Mesenchymal stem cell (in vitro differentiated cells and primary cell): ENCODE measurements at places on chromosomes 6 and 20.

DNA sequence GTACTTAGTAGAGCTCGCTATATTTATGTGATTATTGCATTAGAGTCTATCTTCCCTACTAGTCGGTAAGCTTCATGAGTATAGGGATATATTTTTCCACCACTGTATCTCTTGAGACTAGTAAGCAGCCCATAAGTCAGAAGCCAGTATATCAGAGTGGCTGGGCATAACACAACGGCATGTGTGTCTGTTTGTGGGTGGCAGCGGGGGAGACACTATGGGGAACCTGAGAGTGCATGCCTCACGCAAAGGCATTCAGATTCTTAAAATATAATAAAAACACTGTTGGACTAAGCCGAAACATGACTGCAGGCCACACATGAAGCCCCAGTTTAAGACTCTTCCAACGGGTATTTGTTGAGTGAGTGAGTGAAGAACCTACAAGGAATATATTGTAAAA is 8.0 kb downstream of the KCNS1 start:
- H3K27ac ChIP-seq = no peak overlapping the region
- peaks cover 7% of the 10 kb centered on the region for H3K36me3 ChIP-seq
- peaks cover 3% of the 10 kb centered on the region for H3K4me1 ChIP-seq
- DNase-seq = no peak

DNA sequence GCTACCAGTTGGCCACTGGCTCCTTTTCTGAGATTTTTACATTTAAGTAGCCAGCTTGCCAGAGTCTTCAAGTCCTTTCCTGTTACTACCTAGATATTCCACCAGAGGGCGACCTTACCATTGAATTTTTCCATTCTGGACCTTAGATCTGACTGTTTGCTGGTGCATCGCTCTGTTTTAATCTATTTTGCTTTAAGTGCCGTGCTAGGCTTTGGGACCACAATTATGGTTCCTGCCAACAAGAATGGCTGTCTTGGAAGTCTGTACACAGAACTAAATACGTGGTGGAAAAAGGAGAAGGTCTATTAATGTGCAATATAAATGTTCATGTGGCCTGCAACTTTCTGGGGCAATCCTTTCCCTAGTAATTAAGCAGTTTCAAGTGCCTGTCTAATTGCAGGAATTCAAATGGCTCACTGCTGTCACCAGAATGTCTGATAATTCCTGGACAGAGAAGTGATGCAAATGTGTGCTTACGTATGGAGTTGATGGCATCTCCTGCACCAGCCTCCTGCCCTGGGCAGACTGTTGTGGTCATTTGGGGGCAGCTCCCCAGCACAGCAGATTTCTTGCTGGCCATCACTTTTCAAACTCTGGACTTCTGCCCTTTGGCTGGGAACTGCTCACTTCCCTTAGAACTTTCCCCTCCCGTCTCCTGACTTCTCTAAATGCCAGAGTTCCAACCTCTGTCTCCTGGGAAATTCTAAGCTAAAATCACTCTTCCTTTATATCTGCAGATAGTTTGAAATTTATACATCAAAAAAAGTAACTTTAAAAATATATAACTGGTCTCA is 5.6 kb upstream of the HLA-DOA start:
- H3K4me1 ChIP-seq = no peaks in the 10 kb centered on the region
- H3K4me3 ChIP-seq = no peak overlapping the region
- H3K27me3 ChIP-seq = peaks cover 26% of the 10 kb centered on the region
- DNase-seq = peak; percentile 85
- H3K36me3 ChIP-seq = no peaks in the 10 kb centered on the region

GRCh38 chr6:166581091-166581511 is 5.4 kb downstream of the RAMACL start:
- no peaks in the 10 kb centered on the region for H3K27me3 ChIP-seq
- peaks cover 9% of the 10 kb centered on the region for H3K4me1 ChIP-seq
- no peaks in the 10 kb centered on the region for H3K36me3 ChIP-seq
- H3K27ac ChIP-seq = no peak overlapping the region
- no peak overlapping the region for H3K4me3 ChIP-seq

DNA sequence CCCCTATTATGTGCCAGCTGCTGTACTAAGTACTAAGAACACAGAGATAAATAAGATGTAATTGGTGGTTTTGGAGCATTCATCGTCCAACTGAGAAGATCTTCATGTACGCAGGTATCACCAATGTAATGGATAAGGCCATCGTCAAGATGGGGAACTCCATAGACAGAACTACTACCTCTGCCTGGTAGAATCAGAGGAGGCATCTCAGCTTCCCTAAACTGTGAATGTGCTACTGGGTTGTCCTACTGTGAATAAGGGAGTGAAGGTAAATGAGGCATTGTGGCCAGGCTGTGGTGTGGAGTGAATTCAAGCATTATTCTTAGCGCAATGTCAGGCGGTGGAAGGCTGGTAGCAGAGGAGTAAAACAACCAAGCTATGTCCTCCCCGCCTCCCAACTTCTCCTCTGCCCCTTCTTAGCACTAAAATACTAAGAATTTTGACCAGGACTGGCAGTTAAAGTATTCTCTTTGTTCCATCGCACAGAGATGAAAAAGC is 68.2 kb downstream of the TBC1D7 start:
- H3K36me3 ChIP-seq = no peaks in the 10 kb centered on the region
- H3K4me3 ChIP-seq = no peak overlapping the region
- H3K4me1 ChIP-seq = peaks cover 6% of the 10 kb centered on the region

- H3K36me3 ChIP-seq = no peaks in the 10 kb centered on the region
- DNase-seq = no peak
- H3K27ac ChIP-seq = no peak overlapping the region
Measured at GRCh38 chr20:57835588-57836455, 126.0 kb upstream of the PMEPA1 start.

- no peak overlapping the region for H3K4me3 ChIP-seq
- H3K27ac ChIP-seq = no peak overlapping the region
- H3K4me1 ChIP-seq = peaks cover 1% of the 10 kb centered on the region
- no peaks in the 10 kb centered on the region for H3K27me3 ChIP-seq
Measured at GRCh38 chr6:116354236-116354635, 16.5 kb upstream of the DSE start.

DNA sequence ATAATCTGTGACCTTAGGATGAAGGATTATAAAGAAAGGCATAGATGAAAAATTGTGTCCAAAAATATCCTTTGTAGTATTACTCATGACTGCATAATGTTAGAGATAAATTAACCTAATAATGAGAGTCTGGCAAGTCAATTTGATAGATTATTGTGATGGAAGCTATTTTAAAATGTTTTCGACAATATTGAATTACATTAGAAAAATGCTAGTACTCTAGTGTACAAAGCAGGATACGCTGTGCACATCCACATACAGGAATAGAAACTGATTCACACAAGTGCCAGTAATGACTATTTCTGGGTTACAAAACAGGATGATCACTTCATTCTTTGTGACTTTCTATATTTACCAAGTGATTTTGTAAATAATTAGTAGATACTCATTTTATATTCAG is 3.3 kb downstream of the SLC17A2 start:
- H3K27me3 ChIP-seq = no peaks in the 10 kb centered on the region
- no peaks in the 10 kb centered on the region for H3K4me1 ChIP-seq
- H3K27ac ChIP-seq = no peak overlapping the region
- no peaks in the 10 kb centered on the region for H3K36me3 ChIP-seq
- no peak for DNase-seq

GRCh38 chr6:67908379-67908778 is 726.7 kb upstream of the ADGRB3 start:
- no peaks in the 10 kb centered on the region for H3K36me3 ChIP-seq
- H3K27ac ChIP-seq = no peak overlapping the region
- no peak for DNase-seq
- H3K27me3 ChIP-seq = no peaks in the 10 kb centered on the region
- H3K4me1 ChIP-seq = no peaks in the 10 kb centered on the region

DNA sequence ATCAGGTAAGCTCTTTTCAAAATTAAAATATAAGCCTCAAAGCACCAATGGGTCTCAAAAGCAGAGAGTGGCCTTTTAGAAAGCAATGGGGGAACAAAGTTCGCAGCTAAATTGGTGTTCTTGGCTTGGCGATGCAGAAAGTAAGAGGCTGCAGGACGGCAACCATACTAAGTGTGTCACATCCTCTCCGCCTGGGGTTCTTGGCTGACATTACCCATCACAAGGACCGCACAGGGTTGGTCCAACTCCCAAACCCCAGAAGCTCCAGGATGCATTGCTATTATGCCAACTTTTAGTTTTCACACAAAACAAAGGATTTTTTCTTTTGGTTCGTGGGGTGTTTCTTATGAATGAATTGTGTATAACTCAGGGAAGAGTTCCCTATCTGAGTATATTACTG is 124.8 kb downstream of the PRKN start:
- no peaks in the 10 kb centered on the region for H3K4me1 ChIP-seq
- H3K4me3 ChIP-seq = no peak overlapping the region
- no peaks in the 10 kb centered on the region for H3K36me3 ChIP-seq
- H3K27me3 ChIP-seq = no peaks in the 10 kb centered on the region

DNA sequence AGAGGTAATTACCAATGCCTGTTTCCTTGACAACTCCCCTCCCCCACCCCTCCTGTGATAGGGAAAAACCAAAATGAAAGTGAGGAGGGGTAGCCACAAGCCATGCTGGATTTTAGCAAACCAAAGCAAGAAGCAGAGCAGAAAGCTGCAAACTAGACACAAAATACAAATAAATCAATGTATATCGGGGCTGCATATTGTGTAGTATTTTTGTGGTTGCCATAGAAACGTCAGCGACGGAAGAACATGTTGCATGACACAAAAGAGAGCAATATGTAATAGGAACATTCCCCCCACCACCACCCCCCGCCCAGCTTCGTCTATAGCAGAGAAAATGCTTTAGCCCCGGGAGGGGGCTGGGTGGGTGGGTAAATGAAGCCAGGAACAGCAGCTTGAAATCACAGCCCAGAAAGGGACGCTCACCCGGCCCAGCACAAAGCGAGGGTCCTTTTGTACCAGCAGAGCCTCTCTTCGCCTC is 548 bp downstream of the AGPAT4 start:
- peaks cover 5% of the 10 kb centered on the region for H3K4me1 ChIP-seq
- H3K4me3 ChIP-seq = peak overlapping the region; percentile 96
- H3K27ac ChIP-seq = no peak overlapping the region

- H3K4me1 ChIP-seq = no peaks in the 10 kb centered on the region
- H3K36me3 ChIP-seq = peaks cover 20% of the 10 kb centered on the region
- no peak overlapping the region for H3K27ac ChIP-seq
Measured at GRCh38 chr6:56594699-56595098, 48.0 kb downstream of the DST start.

GRCh38 chr20:62382306-62383198 is 4.4 kb upstream of the RPS21 start:
- H3K36me3 ChIP-seq = peaks cover 17% of the 10 kb centered on the region
- peaks cover 33% of the 10 kb centered on the region for H3K4me1 ChIP-seq
- H3K4me3 ChIP-seq = no peak overlapping the region

DNA sequence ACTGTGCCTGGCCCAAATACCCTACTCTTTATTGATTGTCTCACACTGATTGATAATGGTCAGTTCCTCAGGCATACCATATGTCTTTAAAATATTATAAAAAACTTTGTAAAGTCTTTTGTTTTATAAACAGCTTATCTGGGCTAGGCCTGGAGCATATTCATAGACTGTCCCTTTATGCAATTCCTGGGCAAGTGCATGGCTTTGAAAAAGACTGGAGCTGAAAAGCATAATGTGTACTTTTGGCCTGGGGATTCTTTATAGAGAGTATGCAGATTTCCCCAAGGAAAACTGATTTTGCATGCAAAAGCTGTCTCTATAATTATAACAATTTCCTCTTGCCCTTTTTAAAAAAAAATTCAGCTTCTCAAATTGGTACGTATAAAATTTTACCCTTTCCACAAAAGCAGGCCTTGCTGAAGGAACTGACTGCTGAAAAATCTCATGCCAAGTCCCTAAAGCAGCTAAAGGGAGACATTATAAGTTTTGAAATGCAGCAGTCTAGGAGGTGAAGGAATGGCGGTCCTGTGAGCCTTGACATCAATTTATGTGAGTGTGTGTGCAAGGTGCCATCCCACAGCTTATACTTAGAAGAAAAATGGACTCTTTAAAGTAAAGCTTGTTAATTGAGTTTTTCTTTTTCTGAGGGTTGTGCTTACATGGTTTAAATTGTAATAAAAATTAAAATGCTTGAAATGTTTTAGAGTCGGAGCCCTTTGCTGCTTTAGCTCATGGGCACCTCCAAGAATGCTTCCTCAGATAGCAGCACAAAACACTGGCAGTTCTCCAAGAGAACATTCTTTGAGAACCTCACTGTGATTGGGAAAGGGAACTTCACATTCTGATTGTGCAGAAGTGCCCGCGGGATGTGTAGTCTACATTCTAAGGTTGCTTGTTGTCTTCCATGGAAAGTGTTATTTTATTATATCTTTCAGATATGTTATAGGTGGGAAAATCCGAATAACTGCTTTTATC is 43.9 kb downstream of the PLCB4 start:
- peaks cover 2% of the 10 kb centered on the region for H3K36me3 ChIP-seq
- DNase-seq = peak; percentile 41

DNA sequence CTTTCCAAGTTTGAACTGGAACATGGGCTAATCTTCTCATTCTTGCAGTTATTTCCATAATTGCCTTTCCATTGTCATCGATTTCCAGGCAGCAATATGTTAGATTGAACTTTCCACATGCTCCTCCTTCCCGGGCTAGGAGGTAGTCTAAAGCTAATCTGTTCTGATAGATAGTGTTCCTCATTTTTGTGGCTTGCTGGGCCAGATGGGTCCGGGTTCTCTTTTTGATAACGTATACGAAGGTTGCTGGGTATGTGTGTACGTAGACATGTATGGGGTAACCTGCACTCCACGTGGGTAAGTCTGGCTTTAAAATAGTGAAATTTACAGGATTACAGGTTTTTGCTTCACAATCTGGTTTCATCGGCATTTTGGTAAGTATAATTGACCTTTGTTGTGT is 14.0 kb upstream of the GMPR start:
- no peaks in the 10 kb centered on the region for H3K36me3 ChIP-seq
- no peak overlapping the region for H3K27ac ChIP-seq
- DNase-seq = no peak
- H3K4me3 ChIP-seq = no peak overlapping the region
- peaks cover 2% of the 10 kb centered on the region for H3K4me1 ChIP-seq

GRCh38 chr20:33211817-33212424 is 5.2 kb upstream of the BPIFA3 start:
- peaks cover 3% of the 10 kb centered on the region for H3K4me1 ChIP-seq
- H3K27me3 ChIP-seq = peaks cover 22% of the 10 kb centered on the region
- no peaks in the 10 kb centered on the region for H3K36me3 ChIP-seq
- H3K27ac ChIP-seq = no peak overlapping the region
- H3K4me3 ChIP-seq = no peak overlapping the region

- H3K27me3 ChIP-seq = no peaks in the 10 kb centered on the region
- H3K36me3 ChIP-seq = no peaks in the 10 kb centered on the region
Measured at GRCh38 chr6:164007881-164008280, 593.4 kb downstream of the QKI start.

DNA sequence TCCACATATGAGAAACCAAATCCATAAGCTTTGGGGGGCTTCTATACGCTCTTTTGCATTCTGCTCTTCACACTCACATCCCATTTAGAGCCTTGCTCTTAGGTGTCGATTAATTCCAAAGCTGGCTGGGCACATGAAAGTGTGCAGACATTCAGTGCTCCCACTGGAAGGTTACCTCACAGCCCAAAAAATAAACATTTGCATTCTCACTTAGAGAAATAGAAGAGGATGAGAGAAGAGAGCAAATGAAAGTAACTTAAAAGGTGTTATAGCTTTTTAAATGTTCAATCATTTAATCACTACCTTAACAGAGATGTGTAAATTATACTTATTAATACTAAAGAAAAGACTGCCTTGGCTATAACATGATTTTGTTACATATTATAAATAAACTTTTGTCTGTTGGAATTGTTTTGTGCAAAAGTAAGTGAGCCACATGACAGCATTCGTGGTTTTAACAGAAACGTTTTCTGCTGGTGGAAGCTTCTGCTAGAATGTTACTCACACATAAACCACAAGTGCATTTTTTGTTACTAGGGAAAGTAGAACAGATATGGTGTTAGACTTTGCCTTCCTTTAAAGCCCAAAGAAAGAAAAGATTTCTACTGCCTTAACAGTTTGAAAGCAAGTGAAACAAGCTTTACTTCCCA is 116.7 kb downstream of the SIM1 start:
- H3K36me3 ChIP-seq = no peaks in the 10 kb centered on the region
- H3K4me3 ChIP-seq = no peak overlapping the region
- DNase-seq = peak; percentile 70
- peaks cover 1% of the 10 kb centered on the region for H3K4me1 ChIP-seq
- H3K27ac ChIP-seq = peak overlapping the region; percentile 65
